Stimulated activated CD4-positive, alpha-beta T cell treated with anti-CD3 and anti-CD28 coated beads, Interleukin-1b, Interleukin-23, amount 100 ng/mL, for 24 hours (primary cell): ENCODE measurements at places on chromosomes 16 and 17.

DNA sequence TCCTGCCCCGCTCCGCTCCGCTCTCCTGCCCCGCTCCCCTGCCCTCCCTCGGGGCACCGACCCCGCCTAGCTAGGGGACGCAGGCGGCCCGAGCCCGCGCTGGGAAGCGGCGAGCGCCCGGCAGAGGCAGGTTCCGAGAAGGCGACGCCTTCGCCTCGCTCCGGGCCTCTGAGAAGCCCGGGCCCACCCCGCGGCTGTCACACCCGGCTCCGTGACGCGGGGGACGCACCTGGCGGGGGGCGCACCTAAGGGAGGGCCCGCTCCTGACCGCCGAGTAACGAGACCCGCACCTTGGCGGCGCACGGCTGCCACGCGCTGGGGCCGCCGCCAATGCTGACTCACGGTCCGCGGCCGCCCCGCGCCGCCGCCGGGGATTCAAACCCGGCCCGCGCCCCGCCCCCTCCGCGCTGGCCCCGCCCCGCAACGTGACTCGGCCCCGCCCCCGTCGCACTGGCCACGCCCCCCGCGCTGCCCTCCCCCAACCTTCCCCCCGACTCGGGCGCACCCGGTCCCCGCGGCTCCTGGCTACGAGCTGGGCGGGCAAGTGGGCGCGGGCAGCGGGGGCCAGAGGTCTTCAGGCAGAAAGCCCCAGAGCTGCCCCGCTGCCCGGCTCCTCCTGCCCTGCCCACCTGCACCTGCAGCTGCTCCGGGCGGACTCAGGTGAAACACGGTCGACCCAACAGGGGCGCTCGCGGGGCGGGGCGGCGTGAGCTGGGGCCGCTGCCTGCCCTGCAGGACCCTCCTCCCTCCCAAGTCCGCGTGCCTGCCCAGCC, 27.8 kb downstream of the GNPTG start:
- DNase-seq = peak; percentile 70

GRCh38 chr16:4019371-4019791, 96.9 kb downstream of the ADCY9 start:
- no peak for DNase-seq

DNA sequence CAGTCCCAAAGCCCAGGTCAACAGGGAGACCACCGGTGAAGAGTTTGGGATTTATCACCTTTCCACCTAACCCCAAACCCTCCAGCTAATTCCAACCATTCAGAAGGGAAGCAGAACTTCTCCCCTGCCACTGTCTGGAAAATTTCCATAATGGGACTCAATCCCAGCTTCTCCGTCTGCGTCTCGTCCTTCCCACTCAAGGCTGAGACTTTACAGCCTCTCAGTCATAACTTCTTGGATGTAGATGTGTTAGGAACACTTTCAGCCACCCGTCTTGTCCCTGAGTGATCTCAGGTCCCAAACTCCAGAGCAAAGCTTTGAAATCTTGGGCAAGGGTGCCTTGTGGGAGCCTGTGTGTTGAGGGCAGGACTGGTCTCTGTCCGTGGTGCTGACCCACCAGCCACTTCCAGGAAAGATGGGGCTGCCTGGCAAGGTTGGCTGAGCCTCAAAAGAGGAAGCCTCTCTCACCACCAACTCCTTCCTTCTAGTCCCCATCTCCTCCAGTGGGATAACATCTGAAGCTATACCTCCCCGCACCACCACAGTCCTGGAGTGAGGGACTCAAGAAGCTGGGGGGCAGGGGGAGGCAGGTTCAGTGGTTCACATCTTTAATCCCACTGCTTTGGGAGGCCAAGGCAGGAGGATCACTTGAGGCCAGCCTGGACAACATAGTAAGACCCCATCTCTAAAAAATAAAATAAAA, 9.3 kb downstream of the GAS2L2 start:
- DNase-seq = no peak

DNA sequence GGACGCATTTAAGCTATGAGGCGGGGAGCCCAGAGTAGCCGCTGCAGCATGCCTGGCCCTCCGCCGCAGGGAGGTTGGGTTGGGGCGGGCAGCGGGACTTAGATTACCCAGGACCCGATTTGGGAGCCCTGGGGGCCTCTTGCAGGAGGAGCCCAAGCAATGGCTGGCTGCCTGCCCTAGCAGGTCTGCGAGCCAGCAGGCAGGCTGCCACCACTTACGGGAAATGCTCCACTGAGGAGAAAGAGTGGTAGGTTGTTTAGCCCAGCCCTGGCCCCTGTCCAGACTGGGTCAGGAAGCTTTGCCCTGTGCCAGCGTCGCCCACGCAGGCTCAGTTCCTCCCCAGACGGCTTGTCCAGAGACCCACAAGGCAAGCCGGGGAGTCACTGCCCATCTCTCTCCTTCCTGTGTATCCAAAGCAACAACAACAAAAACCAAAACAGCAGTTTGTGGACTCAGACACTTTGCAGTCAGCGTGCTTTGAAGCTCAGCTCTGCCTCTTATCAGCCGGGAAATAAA, 10.3 kb upstream of the TVP23A start:
- DNase-seq = no peak

- DNase-seq = no peak
Observed at GRCh38 chr17:42142371-42142896, 12.4 kb downstream of the RAB5C start.

DNA sequence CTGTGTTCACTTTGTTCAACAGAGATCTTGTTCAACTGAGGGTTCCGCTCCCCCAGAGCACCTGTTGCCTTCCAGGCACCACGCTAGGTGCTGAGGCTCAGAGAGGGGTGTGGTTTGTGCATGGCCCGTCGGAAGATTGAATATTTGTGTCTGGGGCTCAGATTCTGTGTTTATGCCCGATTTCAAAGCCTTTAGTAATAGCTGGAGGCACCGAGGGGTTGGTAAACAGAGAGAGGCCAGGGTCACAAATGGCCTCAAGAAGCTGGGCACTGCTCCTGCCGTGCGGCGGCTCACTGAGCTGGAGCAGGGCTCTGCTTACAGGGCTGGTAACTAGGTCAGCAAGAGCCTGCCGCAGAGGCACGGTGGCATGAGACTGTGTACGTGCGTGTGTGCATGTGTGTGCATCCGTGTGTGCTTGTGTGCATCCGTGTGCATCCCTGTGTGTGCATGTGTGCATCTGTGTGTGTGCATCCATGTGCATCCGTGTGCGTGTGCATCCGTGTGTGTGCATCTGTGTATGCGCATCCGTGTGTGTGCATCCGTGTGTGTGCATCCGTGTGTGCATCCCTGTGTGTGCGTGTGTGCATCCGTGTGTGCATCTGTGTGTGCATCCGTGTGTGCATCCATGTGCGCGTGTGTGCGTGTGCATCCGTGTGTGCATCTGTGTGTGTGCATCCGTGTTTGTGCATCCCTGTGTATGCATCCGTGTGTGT, 5.4 kb downstream of the ITGAE start:
- no peak for DNase-seq

- no peak for DNase-seq
Observed at GRCh38 chr16:52584354-52585320, 37.7 kb upstream of the TOX3 start.

GRCh38 chr16:27993587-27993986, 69.9 kb downstream of the GSG1L start:
- DNase-seq = no peak

- no peak for DNase-seq
Observed at GRCh38 chr16:57846078-57846697, 43.9 kb upstream of the KIFC3 start.

- DNase-seq = no peak
Observed at GRCh38 chr17:49746791-49747490, 17.0 kb downstream of the FAM117A start.

DNA sequence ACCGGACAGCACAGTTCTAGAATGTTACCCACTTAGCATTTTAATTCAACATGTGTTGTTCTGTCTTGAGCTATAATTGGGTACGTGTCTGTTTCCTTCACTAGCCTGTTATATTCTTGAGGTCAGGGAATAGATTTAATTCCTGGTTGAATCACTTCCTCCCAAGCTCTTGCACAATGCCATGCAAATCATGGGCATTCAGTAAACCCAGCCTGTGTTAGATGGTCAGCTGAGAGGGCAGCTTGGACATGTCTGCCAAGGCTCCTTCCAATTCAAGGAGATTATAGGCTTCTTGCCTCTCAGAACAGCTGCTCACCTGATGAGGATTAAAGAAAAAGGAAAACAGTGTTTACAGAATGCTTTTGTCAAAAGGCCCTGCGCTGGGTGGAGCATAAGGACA, 12.6 kb downstream of the C1QTNF1 start:
- no peak for DNase-seq

- DNase-seq = no peak
Observed at GRCh38 chr17:74140282-74140681, 63.2 kb upstream of the RPL38 start.

GRCh38 chr17:82047914-82048570, 3.6 kb downstream of the RFNG start:
- DNase-seq = no peak

- DNase-seq = no peak
Observed at GRCh38 chr17:78241277-78242023, 10.0 kb downstream of the TMEM235 start.

GRCh38 chr17:48388955-48389743, 40.9 kb downstream of the SKAP1 start:
- DNase-seq = no peak

GRCh38 chr17:44872131-44872768, 24.6 kb downstream of the HIGD1B start:
- no peak for DNase-seq
